NCI-H446 treated with DMSO at 0.1 percent for 48 hours (cell line): ENCODE measurements at places on chromosomes 2 and 18.

- DNase-seq, result no peak
Measured at GRCh38 chr18:28831476-28831875, 654.5 kb upstream of the CDH2 start.

DNA sequence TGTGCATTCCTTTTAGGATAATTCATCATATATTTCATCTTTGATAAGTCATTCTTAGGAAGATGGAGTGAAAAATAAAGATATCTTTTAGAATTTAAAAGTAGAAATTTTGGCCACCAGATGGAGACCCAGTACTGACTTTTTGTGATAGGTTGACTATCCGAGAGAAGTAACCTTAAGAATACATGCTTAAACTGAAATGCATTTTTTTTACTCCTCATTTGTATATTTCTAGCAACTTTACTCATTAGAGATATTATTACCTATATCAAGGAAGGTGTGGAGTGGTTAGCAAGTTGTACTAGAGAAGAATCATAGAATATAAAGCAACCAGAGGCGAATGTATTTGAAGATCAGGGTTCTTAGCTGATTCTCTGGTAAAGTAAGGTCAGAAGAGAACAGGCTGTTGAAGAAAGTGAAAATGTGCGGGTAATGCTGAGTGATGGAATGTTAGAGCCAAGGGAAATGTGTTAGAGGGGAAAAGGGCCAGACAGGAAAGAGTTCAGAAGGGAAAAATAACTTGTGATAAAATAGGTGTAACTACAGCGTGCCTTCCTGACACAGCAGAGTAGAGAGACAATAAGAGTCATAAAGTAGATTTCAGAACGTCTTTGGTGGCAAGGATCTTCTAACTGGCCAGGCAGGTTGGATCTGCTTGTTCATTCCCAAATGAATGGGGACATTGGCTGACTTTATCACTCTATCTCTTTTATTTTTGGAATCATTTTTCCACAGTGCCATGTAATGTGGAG lies 52.3 kb downstream of the TDRD15 start:
- DNase-seq, result no peak

GRCh38 chr18:10089881-10090280 lies 176.1 kb downstream of the VAPA start:
- DNase-seq, result no peak

- DNase-seq, result no peak
Measured at GRCh38 chr2:191463790-191464189, 214.1 kb upstream of the NABP1 start.

GRCh38 chr18:77012806-77013541 lies 119.6 kb downstream of the MBP start:
- no peak for DNase-seq

DNA sequence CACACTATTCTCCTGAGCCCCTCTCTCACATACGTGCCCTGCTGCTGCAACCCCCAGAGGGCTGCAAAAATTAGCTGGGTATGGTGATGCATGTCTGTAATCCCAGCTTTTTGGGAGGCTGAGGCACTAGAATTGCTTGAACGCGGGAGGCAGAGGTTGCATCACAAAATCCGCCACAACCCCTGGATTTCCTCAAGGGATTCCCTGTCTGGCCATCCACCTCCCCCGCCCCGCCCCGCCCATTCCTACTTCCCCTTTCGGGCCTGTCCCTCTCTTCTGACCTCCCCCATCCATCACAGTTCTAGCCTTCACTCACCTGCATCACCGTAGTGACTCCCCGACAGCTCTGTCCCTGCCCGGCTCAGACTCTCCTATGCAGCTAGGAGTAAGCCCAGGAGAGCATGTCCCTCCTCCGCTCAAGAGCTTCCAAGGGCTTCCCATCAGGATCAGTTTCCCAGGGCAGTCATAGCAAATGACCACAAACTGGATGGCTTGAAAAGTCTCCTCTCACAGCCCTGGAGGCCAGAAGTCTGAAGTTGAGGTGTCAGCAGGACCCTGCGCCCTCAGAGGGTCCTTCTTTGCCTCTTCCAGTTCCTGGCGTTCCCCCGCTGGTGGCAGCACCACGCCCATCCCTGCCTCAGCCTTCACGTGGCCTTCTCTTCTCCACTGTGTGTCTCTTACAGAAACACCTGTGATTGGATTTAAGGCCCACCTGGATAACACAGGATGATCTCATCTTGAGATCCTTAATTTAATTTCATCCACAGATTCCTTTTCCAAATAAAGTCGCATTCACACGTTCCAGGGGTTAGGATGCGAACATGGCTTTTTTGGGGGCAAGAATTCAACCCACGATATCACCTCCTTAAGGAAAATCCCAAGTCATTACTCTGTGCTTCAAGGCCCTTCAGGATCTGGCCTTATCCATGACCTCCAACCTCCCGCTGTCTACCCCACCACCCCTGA lies 58.5 kb downstream of the HS1BP3 start:
- DNase-seq, result no peak

DNA sequence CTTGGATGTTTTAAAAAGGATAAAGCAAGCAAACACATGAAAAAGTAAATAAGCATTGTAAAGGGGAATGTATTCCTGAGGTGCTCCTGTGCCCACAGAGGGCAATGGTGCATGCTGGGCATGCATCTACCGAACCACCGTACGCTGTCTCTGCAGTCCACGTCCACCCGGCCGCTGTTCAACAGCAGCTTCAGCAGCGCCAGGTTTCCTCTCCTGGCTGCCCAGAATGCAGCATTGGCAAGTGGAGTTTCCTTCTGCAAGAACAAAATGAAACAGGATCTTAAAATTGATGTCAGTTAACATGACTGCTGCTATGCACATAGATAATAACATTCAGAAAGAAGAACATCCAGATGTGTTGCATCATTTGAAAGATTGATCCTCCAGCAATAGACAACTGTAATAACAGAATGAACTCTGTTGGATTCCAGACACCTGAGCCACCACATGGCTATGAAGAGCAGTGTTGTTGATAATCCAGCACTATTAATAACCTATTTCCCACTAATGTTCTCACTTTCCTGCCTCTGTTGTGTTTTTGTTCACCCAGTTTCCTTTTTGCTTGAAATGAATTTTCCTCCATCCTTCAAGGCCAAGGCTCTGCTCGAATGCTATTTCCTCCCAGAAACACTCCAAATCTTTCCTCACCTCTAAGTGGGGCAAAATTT lies 13.6 kb downstream of the ANKRD29 start:
- no peak for DNase-seq

DNA sequence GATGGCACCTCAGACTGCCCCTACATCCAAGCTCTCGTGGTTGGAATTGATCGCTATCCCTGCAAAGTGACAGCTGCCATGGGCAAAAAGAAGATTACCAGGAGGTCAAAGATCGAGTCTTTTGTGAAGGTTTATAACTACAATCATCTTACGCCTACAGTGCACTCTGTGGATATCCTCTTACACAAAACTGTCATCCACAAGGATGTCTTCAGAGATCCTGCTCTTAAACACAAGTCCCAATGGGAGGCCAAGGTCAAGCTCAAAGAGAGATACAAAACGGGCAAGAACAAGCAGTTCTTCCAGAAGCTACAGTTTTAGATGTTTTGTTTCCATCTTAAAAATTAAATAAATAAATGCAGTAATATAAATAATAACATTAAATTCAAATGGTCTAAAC lies 45.4 kb downstream of the INO80D start:
- DNase-seq, result no peak

DNA sequence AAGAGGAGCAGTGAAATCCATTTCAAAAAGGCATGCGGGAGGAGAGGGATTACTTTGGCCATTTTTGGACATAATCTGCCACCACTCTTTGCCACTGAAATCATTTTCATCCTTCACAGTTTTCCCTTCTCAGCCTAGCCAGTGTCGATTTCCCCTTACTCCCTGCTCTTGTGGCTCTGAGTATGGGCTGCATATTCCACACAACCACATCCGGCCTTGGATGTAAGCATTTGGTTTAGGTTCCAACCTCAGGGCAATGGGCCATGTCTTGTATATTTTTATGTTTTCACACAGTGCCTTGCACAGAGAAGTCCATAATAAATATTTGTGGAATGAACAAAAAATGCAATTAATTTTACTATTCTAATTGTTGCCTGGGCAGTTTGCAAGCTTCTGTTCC lies 7.7 kb upstream of the SERPINE2 start:
- no peak for DNase-seq

GRCh38 chr2:48315896-48316194 lies 214.1 kb upstream of the STON1 start:
- DNase-seq, result no peak

GRCh38 chr2:71526975-71527374 lies 73.6 kb downstream of the DYSF start:
- no peak for DNase-seq

DNA sequence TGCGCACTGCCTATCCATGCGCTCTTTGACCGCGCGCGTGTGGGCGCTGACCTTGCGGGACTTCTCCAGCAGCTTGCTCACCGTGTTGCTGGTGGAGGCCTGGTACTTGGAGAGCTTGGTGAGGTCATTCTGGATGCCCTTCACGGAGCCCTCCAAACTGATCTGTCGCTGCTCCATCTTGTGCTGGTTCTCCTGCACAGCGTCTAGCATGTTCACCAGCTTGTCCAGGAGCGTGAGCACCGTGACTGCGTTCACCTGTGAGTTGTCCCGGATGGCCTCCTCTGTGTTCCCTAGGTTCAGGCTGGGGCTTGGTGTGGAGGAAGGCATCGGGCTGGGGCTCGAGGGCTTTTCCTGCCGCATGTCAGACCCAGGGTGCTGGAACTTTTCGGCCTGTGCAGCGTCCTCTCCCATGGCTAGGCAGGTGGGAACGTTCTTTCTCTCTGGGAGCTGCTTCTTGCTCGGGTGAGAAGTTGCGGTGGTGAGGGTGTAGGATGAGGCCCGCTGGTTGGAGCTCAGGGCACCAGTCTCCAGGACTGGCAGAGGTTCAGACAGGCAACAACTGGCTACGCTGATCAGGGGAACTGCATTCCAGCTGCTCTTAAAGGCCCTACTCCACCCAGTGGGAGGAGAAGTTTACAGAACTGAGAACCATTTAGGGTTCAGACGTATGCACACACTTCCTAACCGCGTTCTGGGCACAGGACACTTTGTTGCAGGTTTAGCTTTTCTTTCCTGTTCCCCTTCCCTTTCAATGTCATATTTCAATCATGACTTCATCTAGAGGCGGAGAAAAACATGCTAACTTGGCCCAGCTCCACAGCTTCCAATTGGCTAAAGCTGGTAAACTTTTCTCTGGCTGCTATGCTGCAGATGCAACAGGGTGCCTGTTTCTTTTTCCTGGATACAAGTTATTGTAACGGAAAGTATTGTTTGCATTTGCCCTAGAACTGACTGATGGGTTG lies at the start of gene CAVIN2:
Gene CAVIN2, minus strand, starts transcription at position 574 of the 962 bp plus-strand sequence. Its CDS starts 163 bp downstream, at position 411.
- DNase-seq, result peak; percentile 66

DNA sequence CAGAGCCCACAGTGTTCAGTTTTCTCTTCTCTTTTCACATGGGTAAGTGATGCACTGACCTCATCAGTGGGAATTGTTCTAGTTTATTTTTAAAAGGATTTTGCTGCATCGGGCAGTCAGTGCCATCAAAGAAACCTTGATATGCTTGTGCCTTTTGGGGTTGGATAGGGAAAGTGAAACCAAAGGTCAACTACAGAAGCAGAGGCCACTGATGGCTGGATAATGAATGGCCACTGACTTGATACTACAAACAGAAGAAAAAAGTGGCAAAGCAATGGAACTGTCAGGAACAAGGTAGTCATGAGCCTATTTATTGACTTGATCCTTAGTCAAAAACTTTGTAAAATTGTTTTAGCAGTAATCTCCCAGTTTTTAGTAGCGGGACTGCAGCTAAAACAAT lies 636.3 kb upstream of the ZEB2 start:
- DNase-seq, result no peak

GRCh38 chr2:197277794-197278193 lies 32.8 kb downstream of the ANKRD44 start:
- DNase-seq, result no peak

DNA sequence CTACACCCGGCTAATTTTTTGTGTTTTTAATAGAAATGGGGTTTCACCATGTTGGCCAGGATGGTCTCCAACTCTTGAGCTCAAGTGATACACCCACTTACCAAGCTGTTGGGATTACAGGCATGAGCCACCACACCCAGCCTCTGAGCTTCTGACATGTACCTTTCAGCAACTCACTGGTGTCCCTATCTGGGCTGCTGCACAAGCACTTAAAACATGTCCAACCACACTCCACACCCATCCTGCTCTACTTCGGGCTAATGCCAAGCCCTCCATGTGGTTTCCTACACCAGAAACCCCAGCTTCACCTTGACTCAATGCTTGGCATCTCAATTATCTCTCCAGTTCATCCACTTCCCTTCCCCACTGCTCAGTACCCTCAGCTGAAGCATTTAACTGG lies 22.4 kb upstream of the ARMC9 start:
- no peak for DNase-seq

DNA sequence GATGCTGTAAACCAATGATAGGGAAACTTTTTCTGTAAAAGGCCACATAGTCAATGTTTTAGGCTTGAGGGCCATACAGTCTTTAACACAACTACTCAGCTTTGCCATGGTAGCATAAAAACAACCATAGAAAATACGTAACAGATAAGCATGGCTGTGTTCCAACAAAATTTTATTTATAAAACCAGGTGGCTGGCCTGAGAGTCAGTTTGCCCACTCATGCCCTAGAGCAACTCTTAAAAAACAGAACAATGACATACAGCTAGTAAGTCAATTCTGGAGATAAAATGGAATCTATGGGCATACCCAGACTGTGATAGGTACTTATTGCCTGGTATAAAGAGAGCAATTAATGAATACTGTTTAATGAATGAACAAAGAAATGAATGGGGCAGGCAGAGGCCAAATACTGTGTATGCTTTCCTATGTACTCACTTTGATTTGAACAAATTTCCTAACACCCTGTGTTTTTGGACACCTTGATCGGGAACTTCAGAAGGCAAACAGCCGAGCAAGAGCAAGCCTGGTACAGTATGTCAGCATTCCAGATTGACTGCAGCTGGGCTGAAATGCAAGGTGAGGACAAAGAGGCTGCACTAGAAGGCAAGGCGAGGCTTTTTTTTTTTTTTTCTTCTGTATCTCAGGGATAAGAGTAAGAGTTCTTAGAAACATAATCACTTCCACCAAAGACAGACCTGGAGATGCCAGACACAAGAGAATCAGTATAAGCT lies 315.3 kb downstream of the CLIP4 start:
- no peak for DNase-seq

DNA sequence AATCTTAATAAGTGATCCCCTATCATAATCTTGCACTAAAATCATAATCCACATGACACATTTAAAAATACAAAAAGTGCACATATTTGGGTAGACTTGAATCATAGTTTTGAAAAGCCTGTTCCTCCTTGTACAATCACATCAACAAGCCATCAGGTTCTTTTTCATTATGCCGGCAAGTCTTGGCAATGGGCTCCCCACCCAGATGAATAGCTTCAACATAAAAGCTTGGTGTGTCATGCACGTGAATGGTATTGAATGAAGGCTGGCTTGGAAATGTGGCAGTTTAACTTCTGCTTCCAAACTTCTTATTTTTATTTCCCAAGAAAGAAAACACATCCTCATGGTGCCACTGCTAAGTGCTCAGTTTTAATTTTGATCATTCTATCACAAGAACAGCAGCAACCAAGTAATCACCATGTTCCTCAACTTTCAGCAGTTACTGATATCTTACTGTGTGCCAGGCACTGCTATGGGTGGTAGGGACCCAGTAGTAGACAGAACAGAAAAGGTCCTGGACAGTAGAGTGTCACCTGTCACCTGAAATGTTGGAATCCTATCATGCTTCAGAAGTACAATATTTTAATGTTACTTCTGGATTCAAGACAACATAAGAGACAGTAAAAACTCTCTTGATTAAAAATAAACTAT lies 89.9 kb downstream of the AP1S3 start:
- DNase-seq, result no peak

GRCh38 chr18:37383846-37384595 lies 181.6 kb downstream of the CELF4 start:
- DNase-seq, result no peak

- DNase-seq, result no peak
Measured at GRCh38 chr18:67453901-67454300, 62.6 kb downstream of the DSEL start.

GRCh38 chr2:205034034-205034433 lies 488.8 kb downstream of the PARD3B start:
- no peak for DNase-seq
